ENCODE measurements at places on chromosomes 2 and 18. TPM values are rescaled to one million over a fixed set of nuclear protein-coding genes. Genes with fewer than 3 reads are reported as not detected.

Gene PKDCC
- not detected for total RNA-seq

Gene NAT8
- not detected for total RNA-seq

Gene POTEC
- total RNA-seq = not detected

Gene TNFAIP6
- total RNA-seq = 0.29 TPM

Gene NPHP1
- total RNA-seq = 1.6 TPM

Gene KCNF1
- not detected for total RNA-seq

Gene CTDSP1
- total RNA-seq = 118 TPM

Gene CNDP1
- total RNA-seq = 0.33 TPM

Gene SRD5A2
- total RNA-seq = not detected

Gene LRRC30
- total RNA-seq = not detected

GRCh38 chr2:46723346-46723745 is 192.3 kb downstream of the MCFD2 start:
- peaks cover 86% of the 10 kb centered on the region for H3K4me1 ChIP-seq
- peaks cover 12% of the 10 kb centered on the region for H3K36me3 ChIP-seq
- no peak overlapping the region for H3K27ac ChIP-seq
- no peaks in the 10 kb centered on the region for H3K27me3 ChIP-seq
- H3K4me3 ChIP-seq = no peak overlapping the region
- DNase-seq = no peak

DNA sequence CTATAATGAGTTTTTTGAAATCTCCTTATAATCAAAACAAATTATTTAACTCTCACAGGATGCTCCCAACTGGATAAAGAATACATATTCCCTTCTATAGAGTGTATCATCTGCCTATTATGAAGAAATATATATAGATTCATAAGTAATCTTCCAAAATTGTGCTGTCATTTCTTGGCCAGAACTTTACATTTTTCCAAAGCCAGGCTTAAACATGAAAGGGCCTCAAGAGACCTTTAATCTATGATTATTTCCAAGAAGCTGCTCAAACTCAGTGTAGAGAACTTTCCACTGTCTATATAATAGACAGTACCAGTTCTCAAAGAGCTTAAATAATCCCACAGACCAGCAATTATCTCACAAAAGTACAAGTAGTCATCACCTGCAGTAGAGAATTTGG is 211.0 kb downstream of the AKAIN1 start:
- H3K27ac ChIP-seq = no peak overlapping the region
- no peaks in the 10 kb centered on the region for H3K4me1 ChIP-seq
- no peak overlapping the region for H3K4me3 ChIP-seq
- DNase-seq = no peak

DNA sequence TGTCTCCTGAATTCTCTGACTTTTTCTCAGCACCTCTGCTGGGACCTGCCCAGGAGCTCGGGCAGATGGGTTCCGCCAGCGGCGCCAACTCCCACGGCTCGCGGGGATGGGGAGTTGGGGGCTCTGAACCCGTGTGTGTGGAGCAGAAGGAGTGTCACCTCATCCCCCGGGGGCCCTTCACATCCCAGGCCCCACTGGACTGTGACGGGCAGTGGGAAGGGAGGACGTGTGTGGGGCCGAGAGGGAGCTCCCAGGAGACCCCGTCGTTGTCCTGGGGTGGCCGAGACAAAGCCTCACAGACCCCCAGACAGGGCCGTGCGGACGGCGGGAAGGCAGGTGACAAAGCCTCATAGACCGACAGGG is 130.0 kb upstream of the CTDP1 start:
- no peak overlapping the region for H3K4me3 ChIP-seq
- no peak for DNase-seq
- H3K27me3 ChIP-seq = no peaks in the 10 kb centered on the region
- no peaks in the 10 kb centered on the region for H3K4me1 ChIP-seq
- no peaks in the 10 kb centered on the region for H3K36me3 ChIP-seq

DNA sequence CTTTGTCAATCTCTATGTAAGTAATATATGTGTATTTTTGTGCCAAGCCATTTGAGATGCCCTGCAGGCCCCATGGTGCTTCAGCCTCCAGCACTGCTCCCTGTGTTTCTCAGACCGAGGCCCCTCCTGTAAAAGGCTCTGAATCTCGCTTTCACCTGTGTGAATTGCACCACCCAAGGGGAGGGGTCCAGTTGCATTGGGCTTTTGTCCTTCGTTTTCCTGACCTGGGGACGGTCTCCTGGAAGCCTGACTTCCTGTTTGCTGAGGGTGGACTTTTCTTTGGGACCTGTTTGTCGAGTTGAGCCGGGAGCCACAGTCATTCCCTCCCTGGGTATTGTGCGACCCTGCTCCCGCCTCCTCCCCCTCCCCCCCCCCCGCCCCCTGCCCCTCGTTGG is 48.9 kb downstream of the AGAP1 start:
- no peaks in the 10 kb centered on the region for H3K36me3 ChIP-seq
- no peak for DNase-seq
- no peak overlapping the region for H3K4me3 ChIP-seq
- H3K4me1 ChIP-seq = no peaks in the 10 kb centered on the region
- no peaks in the 10 kb centered on the region for H3K27me3 ChIP-seq

DNA sequence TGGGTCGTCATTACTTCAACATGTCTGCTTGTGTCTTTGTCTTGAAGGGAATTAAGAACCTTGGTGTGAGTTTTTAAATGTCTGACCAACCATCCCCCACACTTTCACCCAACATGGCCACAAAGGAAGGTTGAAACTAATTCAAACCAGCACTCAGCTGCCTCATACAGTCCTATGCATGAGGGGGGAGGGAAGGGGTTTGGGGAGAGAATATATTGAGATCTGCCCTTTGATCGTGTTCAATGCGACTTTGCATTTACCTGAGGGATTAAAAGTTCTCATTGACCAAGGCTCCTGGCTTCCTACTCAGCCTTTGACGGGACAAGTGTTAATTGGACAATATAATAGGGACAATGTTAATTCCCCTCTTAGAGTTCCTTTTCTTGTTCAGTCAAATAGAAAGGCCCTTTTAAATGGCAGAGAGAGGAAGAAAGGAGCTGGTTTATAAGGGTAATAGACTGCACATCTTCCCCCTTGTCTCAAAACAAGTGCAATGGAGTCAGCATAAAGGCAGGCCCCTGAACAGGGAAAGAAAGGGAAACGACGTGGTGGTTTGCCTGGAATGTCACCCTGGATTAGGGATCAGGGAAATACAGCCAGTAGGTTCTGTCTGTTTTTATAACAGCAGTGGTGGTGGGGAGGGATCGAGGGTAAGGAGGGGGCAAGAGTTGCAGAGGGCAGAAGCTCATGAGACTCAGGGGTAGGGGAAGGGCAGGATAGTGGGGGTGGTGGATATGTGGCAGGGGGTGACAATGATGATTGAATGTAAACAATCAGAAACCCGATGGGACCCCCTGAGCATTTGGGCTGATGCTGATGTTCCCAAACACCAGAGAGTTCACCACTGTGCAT is 198.7 kb downstream of the MYCN start:
- H3K27me3 ChIP-seq = no peaks in the 10 kb centered on the region
- H3K4me3 ChIP-seq = no peak overlapping the region
- DNase-seq = no peak

GRCh38 chr2:218378053-218378452 is 4.0 kb upstream of the SLC11A1 start:
- H3K27me3 ChIP-seq = no peaks in the 10 kb centered on the region
- peaks cover 4% of the 10 kb centered on the region for H3K4me1 ChIP-seq
- H3K27ac ChIP-seq = no peak overlapping the region

DNA sequence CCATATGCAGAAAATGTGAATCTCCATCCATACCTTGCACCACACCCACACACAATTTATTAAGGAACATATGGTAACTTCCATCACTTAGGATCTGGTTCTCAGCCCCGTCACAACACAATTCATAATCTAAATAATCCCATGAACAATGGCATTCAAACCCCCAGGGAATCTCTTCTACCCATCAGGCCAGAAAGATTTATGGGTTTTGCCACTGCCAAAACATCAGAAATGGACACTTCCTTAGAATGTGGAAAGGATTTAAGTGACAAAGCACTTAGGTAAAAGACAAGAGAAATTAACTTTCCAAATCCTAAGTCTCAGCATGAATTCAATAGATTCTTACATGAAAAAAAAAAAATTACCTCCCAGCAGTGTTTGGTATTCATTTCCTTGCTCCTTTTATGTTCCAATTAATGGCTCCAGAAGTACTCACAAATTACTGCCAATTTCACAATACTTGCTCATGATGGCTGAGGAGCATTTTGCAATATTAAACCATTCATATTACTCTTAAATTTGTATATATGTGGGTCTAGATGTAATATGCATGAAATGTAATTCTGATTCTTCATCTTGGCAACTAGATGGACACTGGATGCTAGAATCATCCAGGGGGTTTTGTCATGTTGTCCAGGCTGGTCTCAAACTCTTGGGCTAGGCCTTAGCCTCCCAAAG is 56.5 kb upstream of the TMEM247 start:
- peaks cover 3% of the 10 kb centered on the region for H3K27me3 ChIP-seq
- no peak overlapping the region for H3K4me3 ChIP-seq
- no peaks in the 10 kb centered on the region for H3K36me3 ChIP-seq
- DNase-seq = no peak

DNA sequence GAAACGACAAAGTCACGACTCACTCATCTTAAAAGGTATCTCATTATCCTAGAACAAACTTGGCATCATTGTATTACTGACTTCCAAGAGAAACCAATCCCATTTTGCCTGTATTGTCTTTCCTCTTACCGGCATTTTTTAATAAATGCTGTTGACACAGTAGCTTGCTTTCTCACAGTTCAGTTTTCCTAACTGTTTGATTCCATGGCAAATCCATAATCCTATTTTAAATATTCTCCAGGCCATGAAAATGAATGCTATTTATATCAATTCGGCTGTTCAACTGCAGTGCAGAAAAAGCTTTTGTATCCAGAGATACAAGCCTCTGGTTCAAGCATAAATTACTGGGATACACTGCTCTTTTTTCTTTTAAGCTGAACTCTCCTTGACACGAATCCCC is 1241.9 kb downstream of the DPP10 start:
- H3K4me1 ChIP-seq = no peaks in the 10 kb centered on the region
- no peak overlapping the region for H3K4me3 ChIP-seq
- H3K27ac ChIP-seq = no peak overlapping the region
- no peaks in the 10 kb centered on the region for H3K27me3 ChIP-seq

GRCh38 chr18:26096852-26097251 is 6.4 kb upstream of the SS18 start:
- H3K27ac ChIP-seq = no peak overlapping the region
- H3K36me3 ChIP-seq = no peaks in the 10 kb centered on the region
- H3K4me3 ChIP-seq = no peak overlapping the region
- H3K4me1 ChIP-seq = peaks cover 3% of the 10 kb centered on the region
- H3K27me3 ChIP-seq = no peaks in the 10 kb centered on the region

GRCh38 chr2:29617351-29617750 is 304.0 kb downstream of the ALK start:
- no peak overlapping the region for H3K4me3 ChIP-seq
- H3K4me1 ChIP-seq = no peaks in the 10 kb centered on the region
- H3K27me3 ChIP-seq = peaks cover 4% of the 10 kb centered on the region
- no peak for DNase-seq

GRCh38 chr2:101762451-101763171 is 65.1 kb downstream of the MAP4K4 start:
- H3K36me3 ChIP-seq = peaks cover 17% of the 10 kb centered on the region
- peak overlapping the region; percentile 68 for H3K27ac ChIP-seq
- DNase-seq = no peak

DNA sequence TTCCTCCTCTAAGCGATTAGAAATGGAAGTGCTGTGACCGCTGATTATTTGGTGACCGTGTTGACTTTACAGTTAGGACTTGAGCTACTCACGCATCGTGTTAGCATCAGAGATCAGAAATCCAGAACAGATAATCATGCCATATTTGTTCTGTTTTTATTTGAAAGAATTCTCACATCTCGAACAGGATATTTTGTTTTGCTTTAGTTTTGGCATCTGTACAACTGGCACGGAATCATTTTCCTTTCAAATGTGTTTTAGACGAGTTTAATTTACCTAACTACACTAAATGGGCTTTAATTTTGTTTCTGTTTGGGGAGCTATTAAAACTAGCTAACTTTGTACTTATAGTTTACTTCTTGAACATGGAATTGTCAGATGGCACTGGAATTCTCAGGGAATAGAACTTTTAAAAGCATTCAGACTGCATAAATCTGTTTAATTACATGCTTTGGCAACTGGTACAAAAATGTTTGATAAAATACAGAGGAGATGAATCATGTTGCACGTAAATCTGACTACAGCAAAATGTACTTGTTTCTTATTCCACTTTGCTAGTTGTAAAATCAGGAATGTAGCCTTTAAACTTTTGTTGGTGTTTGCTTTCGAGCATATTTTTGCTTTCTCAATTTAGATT is 1.4 kb downstream of the ITPRID2 start:
- peak overlapping the region; percentile 92 for H3K4me3 ChIP-seq
- peak overlapping the region; percentile 65 for H3K27ac ChIP-seq
- no peak for DNase-seq

DNA sequence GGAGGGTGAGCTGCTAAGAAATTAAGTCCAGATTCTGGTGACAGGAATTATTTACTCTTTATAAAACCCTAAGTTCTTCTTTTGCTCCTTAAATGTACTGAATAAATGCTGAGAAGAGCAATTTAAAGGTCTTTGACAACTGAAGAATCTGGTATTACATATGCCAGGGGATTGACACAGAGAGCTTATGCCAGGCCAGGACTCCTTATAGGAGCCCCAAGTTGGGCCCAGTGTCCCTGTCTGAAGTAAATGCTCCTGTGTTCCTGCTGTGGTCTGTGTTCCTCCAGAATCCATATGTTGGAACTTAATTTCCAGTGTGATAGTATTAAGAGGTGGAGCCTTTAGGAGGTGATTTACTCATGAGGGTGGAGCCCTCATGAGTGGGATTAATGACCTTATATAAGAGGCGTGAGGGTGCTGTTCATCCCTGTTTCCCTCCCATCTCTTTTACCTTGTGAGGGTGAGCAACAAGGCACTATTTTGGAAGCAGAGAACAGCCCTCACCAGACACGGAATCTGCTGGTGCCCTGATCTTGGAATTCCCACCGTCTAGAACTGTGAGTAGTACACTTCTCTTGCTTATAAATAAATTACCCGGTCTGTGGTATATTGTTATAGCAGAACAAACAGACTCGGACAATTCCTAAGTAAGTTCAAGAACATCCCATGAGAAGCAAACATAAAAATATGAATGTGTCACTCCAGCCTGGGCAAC is 39.8 kb downstream of the LYPD6 start:
- DNase-seq = no peak
- H3K36me3 ChIP-seq = no peaks in the 10 kb centered on the region
- H3K27ac ChIP-seq = no peak overlapping the region
- H3K4me3 ChIP-seq = no peak overlapping the region

DNA sequence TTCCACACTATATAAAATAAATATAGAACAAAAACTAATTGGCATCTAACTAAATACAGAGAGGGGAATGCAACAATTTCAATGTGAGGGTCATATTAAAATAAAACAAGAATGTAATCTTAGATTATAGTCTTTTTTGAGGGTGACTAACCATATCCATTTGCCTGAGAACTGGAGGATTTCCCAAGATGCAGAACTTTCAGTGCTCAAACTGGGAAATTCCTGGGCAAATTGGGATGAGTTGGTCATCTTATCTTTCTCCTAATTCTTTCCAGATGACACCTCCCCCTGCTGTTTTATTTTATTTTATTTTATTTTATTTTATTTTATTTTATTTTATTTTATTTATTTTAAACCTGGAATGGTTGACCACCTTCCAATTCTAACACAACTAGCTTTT is 846.2 kb downstream of the SLC4A3 start:
- H3K4me1 ChIP-seq = no peaks in the 10 kb centered on the region
- no peaks in the 10 kb centered on the region for H3K27me3 ChIP-seq
- H3K4me3 ChIP-seq = no peak overlapping the region
- H3K27ac ChIP-seq = no peak overlapping the region
- H3K36me3 ChIP-seq = no peaks in the 10 kb centered on the region

- peaks cover 41% of the 10 kb centered on the region for H3K4me1 ChIP-seq
- DNase-seq = no peak
- peak overlapping the region; percentile 76 for H3K4me3 ChIP-seq
- H3K27me3 ChIP-seq = no peaks in the 10 kb centered on the region
Measured at GRCh38 chr2:69902213-69902922, 8.6 kb downstream of the SNRNP27 start.
